ENCODE measurements at places on chromosomes 1 and 21.

GRCh38 chr1:205709059-205709398 lies 28.7 kb upstream of the SLC45A3 start:
- DNase-seq = no peak

DNA sequence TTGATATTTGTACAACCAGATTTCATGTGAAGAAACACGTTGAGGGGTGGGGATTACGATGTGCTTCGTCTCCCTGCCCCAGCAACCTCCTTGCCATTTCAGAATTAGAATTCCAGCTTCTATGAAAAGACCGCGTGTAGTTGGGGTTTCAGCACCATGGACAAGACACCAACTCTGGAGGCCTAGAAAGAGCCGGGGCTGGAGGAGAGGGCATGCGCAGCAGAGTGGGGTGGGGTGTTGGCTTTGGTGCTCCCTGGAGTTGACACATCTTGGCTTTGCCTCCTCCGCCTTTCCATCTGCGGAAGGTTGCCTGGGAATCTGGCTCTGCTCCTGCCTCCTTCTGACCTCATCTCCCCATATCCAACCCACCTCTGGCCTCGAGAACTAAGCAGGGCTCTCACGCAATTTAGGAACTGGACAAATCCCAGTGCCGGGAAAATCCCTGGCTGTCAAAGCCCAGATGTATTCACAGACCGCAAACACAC lies 11.8 kb downstream of the HTR6 start:
- DNase-seq = peak; percentile 84

DNA sequence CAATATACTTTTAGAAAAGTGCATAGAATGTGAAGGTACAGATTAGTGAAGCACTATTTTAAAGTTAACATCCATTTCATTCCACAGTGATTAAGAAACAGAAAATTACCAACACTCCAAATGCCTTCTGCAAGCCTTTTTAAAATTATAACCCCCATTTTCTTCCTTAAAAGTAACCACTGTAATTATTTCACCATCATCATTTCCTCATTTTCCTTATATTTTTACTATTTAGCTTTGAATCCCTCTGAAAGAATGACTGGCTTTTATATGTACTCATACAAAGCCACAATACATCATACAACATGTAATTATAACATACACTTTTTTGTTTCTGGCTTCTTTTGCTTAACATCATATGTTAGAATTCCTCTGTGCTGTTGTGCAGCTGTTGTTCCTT lies 6.5 kb upstream of the NEGR1 start:
- DNase-seq = no peak

GRCh38 chr1:51442198-51442597 lies 76.9 kb downstream of the EPS15 start:
- no peak for DNase-seq

DNA sequence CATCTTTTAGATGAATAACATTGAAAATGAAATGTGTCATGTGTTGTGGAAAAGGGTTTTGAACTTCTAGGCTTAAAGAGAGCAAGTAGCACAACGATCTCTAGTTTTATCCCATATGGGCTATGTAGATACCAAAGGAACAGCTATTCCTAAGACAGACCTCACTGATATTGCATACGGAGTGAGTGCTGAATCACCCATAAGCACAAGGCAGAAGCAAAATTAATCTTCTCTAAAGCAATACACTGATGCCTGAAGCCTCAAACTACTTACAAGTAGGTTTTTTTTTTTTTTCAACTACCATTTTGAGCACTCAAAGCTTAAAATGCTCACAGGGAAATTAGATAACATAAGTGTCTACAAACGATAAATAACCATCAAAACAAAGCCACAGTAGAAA lies 5.0 kb upstream of the KMO start:
- DNase-seq = no peak

GRCh38 chr1:196584696-196585095 lies 23.5 kb downstream of the KCNT2 start:
- no peak for DNase-seq

DNA sequence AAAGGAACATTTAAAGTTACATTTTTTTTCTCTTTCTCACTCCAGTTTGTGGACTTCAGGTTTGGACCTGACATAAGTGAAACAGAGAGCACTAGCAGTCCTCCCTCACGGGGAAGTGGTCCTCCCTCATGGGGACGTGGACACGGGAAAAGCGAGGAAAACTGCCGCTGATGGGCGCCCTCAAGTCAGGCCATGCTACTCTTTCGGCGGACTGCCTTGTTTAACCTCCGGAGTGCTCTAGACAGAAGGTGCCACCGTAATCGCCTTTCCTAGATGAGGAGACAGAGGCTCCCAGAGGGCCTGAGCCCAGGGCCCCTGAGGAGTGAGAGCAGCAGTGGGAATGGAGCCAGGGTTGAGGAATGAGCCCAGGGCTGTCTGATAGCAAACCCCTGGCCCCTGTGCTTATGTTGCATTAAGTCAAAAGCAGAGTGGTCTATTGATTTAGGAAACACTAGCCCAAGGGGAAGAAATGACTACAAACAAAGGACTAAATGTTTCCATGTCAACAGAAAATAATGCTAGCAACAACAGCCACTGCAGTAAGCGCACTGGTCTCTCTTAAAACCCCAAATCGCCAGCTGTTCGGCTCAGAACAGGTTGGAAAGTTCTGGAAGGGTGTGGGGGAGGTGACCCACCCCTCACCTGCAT lies 84.1 kb downstream of the DMRTB1 start:
- no peak for DNase-seq

GRCh38 chr1:109623601-109624161 lies 4.0 kb downstream of the AMPD2 start:
- no peak for DNase-seq

GRCh38 chr1:87024936-87025540 lies 110.6 kb downstream of the HS2ST1 start:
- no peak for DNase-seq

DNA sequence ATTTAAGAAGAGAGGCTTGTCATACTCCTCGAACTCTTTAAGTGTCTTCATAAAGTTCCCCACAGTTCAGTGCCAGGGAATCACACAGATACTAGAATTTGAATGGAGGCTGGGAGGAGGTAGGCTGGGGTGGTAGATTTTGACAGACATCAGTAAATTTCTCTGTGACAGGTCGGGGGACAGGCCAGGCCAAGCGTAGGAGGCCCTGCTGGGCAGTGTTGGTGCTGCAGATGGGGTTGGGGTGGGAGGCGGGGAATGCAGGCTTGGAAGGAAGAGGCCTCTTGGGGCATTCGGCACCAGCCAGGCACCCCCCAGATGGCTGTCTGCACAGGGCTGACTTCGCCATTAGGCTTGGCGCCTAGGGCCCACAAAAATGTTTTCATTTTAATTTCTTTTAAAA lies 84.0 kb downstream of the MAN1C1 start:
- peak; percentile 52 for DNase-seq

- no peak for DNase-seq
Measured at GRCh38 chr1:200206761-200207160, 179.3 kb downstream of the NR5A2 start.

DNA sequence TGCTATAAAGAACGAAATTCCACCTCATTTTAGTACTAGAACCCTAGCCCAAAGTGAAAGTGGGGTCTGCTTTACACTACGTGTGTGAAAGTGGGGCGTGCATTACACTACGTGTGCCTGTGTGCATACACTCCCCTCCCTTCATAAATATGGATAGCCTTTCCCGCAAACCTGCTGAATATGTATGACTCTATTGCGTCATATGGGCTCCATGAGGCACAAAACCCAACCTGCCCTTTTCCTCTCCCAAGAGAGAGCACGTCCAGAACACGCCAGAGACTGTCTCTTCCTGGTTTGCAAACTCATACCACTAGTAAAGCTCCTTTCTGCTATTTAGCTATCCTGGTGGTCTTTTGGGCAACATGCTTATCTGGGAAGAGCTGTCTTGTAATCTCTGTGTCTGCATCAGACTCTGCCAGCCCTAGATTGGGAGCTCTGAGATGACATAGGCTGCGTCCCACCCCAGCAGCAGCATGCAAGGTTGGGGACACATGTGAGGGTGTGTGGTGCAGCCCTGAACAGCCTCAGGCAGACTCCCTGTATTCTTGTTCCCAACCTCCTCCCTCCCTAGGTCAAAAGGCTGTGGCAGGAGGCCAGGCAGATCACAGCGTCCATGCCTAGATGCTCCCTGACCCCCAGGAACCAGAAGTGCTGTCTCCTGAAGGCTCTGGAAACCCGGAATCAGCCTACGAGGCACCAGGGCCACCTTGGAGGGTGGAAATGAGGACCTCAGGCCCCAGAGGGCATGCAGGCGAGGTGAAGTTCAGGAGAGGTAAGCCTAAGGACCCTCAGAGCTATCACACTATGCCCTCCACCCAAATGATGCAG lies 12.3 kb upstream of the PADI1 start:
- no peak for DNase-seq

- no peak for DNase-seq
Measured at GRCh38 chr1:1883092-1883873, 7.6 kb downstream of the GNB1 start.

GRCh38 chr21:33857846-33858666 lies 57.5 kb downstream of the ATP5PO start:
- DNase-seq = no peak

Measured in nephron progenitor cell (in vitro differentiated cells).